SHP77 (cell line): ENCODE measurements at places on chromosomes 3 and 15.

DNA sequence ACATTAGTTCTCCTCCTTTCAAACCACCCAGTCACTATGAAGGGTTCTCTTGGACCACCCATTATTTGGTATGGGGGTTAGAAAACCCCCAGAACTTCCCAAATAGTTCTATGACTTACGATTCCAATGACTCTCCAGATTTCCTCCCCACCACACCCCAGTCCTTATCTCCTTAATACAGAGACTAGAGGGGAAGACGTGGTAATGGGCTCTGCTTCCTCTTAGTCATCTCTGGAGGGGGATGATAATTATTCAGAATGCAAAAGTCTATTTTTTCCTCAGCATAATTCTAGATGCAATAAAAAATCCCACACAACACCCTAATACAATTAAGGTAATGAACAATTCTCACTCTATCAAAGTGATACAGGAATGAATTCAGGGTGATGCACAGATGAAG is 48.9 kb upstream of the CFAP161 start:
- no peak for DNase-seq

DNA sequence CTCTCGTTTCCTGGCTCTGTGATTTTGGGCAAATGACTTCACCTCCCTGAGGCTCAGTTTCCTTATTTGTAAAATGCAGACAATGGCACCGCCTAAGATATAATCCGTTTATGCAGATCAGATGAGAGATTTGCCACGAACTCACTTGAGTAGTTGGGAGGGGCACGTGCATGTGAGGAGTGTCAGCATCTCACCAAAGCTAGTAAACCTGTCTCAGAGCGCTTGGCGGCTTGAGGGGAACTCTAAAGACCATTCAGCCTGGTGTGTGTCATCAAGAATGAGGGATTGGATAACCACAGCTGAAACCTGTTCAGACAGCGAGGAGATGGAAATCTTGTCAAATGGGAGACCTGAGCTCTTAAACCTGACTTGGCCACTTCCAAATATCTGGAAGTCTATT is 48.7 kb downstream of the BDH1 start:
- DNase-seq: no peak

DNA sequence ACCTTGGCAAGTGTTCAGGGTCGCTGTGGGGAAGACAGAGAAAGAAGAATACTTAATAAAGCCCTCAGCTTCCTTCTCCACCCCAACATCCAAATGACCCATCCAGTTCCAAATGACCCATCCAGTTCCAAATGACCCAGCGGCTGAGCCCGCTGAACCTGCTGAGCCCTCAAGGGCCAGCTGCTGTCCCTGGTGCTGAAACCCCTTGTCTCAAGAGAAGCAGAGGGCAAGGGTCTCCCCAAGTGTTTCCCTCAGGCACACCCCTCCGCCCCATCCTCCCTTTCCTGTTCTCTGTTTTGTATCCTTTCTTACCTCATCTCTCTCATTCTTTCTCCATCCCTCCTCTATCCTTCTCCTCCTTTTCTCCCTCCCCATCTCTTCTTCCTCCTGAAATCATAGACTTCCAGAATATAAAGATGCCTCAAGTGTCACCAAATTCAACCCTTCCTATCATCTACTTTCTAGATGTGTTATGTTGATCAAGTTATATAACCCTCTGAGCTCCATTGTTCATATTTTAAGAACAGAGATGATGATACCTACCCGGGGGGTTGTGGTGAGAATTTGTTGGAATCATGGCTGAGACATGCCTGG is 29.0 kb downstream of the CCDC33 start:
- DNase-seq: no peak

DNA sequence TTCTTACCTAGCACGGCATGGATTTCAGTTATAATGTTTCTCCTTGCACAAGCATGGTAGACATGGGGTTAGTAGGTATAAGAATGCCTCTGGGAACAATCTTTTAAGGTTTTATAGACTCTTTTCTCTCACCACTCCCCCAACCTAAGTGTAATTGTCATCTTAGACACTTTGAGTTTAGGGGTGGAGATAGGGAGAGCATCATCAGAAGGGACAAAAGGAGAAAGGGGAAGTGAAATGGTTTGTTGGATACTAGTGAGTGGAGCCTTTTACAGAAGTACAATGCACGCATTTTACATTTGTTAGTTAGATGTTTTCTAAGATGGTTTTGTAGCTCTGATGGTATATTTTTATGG is 189.2 kb downstream of the TP63 start:
- no peak for DNase-seq

GRCh38 chr3:189307963-189308362 is 136.2 kb downstream of the TPRG1 start:
- no peak for DNase-seq

- DNase-seq: no peak
These were observed 154.5 kb downstream of the ZNF621 start for GRCh38 chr3:40679290-40679689.
